Forelimb muscle (tissue), 1 donor: ENCODE measurements at places on chromosomes 13 and 19. TPM values are rescaled to one million over a fixed set of nuclear protein-coding genes. Genes with fewer than 3 reads are reported as not detected.

DNA sequence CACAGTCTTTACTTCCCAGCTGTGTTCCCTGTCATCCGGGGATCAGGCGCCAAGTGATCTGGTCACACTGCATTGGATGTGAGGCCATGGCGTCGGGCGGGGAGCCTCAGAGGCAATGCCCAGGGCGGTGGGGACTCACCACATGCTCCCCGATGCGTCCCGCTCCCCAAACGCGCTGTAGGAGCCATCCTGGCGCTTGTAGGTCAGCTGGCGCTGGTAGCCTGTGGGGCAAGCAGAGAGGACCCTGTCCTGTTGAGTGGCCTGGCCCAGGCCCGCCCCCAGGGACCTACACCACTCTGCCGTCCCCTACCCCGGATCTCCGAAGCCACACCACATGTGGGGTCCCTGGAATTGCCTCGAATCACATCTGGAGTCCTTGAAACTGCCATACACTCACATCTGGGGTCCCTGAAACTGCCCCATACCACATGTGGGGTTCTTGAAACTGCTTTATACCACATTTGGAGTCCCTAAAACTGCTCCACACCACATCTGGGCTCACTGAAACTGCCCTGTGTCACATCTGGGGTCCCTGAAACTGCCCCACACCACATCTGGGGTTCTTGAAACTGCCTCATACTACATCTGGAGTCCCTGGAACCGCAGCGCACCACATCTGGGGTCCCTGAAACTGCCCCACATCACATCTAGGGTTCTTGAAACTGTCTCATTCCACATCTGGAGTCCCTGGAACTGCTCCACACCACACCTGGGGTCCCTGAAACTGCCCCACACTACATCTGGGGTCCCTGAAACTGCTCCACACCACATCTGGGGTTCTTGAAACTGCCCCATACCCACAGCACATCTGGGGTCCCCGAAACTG is 33.2 kb downstream of the F2RL3 start:
- no peak for DNase-seq

DNA sequence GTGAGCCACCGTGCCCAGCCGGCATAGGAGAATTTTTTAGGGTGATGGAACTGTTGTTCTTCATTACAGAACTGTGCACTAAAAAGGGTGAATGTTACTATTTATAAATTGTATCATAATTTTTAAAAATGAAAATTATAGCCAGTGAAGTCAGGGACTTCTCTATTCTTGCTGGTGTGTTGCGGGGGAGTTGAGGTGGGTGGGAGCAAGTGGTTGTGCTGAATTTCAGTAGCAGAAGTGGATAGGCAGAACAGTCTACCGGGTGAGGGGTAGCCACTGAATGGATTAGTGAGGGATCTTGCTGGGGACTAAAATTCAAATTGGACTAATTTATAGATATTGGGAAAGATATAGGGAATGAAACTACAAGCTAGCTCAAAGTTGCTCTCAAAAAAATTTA is 74.0 kb downstream of the CAB39L start:
- DNase-seq: no peak

DNA sequence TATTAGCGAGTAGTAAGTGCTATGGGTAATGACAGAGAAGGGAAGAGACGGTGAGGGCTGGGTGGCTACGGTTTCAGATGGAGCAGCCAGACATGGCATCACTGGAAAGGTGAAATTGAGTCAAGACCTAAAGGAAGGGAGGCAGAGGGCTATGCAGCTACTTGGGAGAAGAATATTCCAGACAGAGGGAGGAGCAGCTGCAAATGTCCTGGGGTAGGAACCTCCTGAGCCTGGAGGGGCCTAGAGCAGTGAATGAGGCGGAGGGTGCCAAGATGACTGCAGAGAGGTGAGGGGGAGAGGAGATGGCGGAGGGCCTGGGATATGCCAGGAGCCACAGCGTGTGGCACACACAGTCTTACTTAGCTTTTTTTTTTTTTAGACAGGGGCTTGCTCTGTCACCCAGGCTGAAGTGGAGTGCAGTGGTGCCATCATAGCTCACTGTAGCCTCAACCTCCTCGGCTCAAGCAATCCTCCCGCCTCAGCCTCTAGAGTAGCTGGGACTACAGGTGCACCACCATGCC is 21.1 kb downstream of the PLEKHF1 start:
- DNase-seq: no peak

DNA sequence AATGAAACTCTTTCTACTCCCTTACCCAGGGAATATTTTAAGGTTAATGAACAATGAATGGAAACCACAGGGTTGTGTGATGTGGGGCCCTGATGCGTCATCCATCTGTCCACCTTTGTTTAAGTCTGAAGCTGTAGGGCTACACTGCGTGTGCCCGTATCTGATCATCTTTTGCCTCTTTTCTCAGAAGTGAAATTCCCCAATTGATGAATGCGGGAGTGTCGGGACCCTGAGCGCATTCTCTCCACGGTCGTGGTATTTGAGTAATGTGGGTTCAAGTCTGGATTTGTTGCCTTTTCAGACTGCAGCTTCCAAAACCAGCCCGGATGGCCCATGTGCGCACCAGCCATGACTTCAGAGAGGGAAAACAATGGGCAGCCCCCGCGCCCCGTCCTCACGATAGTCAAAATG is 112.3 kb downstream of the COL4A2 start:
- no peak for DNase-seq

DNA sequence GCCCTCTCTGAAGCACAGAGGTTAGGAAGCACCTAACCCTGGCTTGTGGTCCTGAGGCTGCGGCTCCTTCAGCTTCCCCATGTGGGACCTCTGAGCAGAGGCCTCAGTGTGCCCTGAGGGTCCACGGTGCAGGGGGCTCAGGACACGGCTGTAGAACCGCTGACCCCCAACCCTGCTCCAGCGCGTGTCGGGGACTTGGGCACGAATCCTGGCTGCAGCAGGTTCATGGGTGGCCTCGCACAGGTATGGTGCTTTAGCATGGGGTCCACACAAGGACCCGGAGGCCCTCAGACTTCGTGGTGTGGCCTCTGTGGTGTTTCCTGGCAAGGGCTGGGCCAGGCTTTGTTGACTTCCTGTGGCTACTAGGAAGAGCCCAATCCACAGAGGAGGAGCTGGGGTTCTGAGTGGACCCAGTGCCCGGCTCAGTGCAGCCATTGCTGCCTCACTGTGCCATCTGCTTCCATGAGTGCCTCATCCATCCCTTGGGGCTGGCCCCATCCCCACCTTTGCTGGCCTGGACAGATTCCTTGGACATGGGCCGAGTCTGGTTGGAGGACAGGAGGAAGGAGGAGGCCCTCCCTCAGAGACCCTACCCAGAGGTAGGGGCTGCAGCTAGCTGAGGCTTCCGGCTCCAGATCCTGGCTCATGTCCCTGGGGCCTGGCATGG is 24.5 kb downstream of the ZBTB7A start:
- no peak for DNase-seq

GRCh38 chr19:30091856-30092255 is 149.8 kb downstream of the URI1 start:
- no peak for DNase-seq

DNA sequence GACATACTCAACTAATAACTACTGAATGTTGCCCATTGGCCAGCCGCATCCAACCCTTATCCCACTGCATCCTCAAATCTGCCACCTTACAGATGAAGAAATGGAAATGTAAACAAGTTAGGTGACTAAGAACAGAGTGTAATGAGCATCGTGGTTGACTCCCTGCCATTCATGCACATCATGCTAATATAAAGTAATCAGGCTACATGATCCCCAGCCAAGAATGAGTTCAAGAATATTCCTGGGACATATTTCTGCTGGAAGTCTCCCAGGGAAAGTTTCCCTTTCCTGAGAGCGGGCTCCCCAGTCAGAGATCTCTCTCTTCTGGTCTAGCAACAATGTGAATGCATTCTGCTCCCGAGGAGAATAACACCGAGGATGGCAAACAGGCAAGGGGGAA is 55.9 kb upstream of the SERP2 start:
- peak; percentile 22 for DNase-seq

DNA sequence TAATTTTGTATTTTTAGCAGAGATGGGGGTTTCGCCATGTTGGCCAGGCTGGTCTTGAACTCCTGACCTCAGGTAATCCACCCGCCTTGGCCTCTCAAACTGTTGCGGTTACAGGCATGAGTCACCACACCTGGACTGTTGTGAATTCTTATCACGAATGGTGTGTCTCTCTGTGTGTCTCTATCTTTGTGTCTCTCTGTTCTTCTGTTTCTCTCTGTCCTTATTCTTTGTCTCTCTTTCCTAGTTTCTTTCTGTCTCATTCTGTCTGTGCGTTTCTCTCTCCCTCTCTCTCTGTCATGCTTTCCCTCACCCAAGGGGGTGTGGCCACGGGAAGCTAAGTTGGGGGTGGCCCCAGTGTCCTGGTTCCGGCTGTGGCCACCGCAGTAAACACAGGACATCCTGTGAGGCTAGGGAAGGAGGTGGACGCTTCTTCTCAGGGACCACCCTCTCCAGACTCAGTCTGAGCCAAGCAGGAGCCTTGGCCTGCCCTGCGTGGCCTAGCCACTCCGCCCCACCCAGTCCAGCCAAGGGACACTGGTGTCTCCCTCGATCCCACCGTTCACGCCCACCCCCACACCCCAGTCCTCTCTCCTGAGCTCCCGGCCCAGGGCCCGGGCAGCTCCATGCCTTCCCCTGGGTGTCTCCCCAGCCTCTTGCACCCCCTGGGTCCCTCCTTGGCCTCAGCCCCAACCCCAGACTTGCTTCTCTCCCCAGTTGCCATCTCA is 3.9 kb upstream of the PRX start:
- no peak for DNase-seq

GRCh38 chr13:70170689-70171088 is 62.4 kb upstream of the KLHL1 start:
- no peak for DNase-seq

Gene ASF1B
- polyA plus RNA-seq: 6.7 TPM

DNA sequence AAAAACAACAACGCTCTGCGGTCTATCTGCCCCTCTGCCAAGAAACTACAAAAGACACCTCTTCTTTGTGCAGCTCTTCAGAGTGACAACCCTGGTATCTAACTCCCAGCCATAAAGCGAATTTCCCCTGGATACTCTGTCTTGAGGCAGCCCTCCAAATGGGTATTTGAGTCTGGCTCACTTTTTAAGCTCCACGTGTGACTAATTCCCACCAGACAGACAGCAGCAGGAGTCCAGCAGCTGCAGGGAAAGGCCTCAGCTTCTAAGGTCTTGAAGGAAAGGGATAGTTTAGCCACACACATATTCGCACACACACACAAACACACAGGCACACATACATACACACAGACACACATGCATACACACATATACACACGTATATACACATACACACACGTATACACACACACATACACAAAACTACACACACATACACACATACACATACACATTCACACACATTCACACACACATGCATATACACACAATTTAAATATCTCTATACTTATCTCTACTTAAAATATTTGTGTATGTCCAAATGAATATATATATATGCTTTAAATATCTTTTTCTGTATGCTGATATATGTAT is 188.8 kb downstream of the TSHZ3 start:
- no peak for DNase-seq

Gene SPART
- 62.0 TPM for polyA plus RNA-seq

Gene ZNF540
- polyA plus RNA-seq: 1.9 TPM
